Renal cortex interstitium (tissue), 15 donors: ENCODE measurements at places on chromosomes 3 and 15.
A peak's percentile ranks its signal among the peaks of the same experiment; 100 is the strongest.

DNA sequence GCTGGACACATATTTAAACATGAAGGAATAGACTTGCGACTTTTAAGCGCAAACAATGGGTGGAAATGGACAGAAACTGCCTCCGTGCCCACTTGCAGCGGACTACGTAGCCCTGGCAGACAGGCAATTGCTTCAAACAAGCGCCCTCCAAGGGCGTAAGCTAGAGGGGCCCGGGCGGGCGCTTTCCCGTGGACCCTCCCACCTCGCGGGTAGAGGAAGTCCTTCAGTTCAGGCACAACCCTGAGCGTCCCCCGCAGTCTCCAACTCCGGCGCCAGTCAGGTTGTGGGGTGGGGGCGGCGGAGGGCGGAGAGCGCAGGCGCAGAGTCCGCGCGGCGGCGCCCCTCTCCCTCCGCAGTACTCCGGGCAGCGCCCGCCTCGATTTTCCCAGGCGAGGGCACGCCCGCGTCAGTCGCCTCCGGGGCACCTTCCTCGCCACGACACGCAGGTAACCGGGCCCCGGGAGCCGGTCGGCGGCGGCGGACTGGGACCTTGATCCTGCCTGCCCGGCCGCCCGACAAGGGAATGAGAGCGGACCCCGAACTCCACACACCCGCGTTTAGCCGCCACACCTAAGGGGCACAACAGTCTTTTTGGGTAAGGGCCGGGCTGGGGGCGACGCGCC lies at the start of gene SLC35G2:
SLC35G2 (plus strand) TSS at position 358 of the 623 bp plus-strand sequence. CDS start 35,335 bp downstream, outside the sequence.
- DNase-seq = no peak

DNA sequence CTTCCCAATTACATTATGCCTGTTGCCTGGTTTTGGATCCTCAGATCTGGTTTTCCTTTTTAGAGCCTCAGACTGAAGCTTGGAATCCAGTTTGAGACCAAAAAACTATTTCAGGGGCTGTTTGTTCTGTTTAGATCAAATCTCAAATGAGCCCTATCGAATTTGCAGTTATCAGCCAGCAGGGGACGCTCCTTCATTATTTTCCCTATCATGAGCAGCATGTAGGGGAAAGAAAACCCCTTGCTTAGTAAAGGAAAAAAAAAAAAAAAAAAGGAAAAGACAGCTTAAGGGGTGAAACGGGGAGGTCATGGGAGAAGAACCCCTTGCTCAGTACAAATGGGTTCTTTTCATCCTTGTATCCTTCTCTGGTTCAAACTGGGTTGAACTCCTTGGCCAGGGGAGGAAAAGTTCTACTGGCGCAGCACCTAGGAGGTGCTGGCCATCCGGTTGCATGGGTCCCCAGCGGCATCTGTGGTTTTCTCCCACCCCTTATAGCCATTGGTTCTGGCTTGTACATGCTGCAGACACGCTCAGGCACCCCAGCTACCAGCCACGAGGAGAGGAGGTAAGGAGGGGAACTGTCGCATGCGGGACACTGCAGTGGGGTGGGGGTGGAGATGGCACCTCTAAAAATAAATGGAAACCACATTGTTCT lies 1375.1 kb upstream of the ALCAM start:
- no peak for DNase-seq

GRCh38 chr3:12891985-12892839 lies 50.8 kb upstream of the RPL32 start:
- peak; percentile 51 for DNase-seq

GRCh38 chr15:54722342-54722986 lies 474.3 kb downstream of the RSL24D1 start:
- DNase-seq = no peak

DNA sequence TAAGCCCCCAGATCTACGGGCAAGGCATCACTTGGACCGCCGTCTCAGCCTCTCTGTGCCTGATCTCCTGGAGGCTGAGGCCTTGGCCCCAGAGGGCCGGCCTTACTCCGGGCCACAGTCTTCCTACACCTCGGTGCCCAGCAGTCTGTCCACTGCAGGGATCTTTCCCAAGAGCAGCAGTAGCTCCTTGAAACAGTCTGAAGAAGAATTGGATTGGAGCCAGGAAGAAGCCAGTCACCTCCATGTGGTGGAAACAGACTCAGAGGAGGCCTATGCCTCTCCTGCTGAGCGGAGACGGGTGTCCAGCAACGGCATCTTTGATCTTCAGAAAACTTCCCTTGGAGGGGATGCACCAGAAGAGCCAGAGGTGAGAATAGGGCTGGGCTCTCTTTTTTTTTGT lies 67.0 kb downstream of the MCTP2 start:
- DNase-seq = no peak

DNA sequence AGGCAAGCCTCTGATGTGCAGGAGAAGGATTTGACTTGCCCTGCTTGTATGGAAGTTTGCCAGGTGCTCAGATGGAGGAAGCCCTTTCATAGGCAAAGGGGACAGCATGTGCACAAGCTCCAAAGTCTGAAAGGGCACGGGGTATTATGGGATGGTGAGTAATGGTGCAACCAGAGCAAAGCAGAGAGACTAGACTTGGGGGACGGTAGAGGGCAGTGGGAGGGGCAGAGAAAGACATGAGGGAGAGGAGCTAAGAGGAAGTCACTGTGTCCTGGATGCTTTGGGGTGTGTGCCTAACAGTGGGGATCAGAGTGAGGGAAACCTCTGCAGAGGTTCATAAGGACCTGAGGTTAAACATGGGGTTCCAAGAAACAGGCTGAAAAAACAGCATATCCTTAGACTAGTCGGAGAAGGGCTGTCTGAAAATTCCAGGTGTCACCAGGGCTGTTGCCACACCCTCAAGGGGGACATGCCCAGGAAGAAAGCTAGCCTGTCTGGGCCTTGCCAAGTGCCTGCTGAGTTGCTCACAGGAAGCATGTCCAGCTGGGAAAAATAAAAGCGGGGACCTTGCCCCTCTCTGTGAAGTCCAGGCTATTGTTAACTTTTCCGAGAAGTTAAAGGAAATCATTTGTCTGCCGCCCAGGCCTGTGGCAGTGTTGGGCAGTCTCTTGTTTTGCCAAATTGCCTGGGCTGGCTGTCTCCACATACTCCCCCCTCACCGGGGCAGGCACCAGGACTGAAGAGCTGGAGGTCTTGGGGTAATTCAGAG lies 47.1 kb downstream of the HRH1 start:
- no peak for DNase-seq

- no peak for DNase-seq
These were observed 211.0 kb upstream of the TTC14 start for GRCh38 chr3:180391001-180391400.

DNA sequence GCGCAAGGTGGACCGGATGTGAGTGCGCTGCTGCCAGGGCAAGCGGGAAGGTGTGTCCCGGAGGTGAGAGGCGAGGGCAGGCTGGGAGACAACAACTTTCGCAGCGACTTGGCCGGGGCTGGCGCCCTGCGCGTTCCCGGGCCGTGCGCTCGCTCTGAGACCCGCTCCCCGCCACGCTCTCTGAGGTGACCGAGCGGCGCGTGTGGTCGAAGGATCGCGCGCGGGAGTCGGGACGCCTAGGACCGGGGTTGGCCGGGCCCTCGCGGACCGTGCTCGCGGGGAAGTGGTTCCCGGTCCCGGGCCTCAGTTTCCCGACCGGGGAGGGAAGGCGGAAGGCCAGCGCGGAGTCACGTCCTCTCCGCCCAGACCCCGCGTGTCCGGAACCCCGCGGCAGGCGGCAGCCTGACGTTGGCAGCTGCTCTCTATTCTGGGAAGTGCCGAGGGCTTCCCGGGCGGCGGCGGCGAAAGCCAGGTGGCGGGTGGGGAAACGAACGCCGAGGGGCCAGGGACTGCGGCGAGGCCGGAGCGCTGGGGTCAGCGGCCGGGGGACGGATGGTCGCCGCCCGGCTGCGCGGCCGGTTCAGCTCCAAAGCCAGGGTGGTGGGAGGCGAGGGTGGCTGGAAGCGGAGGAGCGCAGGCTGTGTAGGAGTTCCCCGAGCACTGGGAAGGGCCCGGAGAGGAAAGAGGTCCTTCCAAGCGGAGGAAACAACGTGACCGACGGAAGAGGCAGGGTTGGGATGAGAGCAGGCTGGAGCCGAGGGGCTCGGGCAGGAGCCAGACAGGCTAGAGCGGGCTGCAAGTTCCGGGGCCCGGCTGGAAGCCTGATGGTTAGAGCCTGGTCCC lies 1.0 kb upstream of the IGF2BP2 start:
- DNase-seq = no peak

- DNase-seq = no peak
These were observed 39.7 kb upstream of the MYZAP start for GRCh38 chr15:57551715-57552677.

- no peak for DNase-seq
These were observed 36.2 kb downstream of the SLC30A4 start for GRCh38 chr15:45486317-45486716.

DNA sequence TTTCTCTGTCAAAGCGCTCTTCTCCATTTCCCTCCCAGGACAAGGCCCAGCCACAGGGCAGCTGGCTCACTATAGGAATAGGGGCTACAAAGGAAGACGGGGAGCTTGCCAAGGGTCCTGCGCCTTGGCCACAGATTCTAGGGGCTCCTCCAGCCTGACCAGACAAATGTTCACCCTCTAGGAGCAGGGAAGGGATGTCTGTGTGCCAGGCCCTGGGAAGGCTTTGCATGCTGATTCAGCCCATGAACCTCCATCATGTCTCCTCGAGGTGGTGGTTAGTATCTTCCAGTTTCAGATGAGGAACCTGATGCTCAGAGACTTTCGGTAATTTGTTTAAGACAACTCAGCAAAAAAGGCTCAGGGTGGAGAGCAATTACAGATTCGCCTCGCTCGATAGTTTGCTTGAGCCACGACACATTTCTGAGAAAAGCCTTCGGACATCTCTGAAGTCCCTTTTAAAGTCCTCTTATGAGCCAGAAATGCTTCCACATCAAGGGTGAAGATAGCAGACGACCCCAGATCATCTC lies 110.0 kb downstream of the XXYLT1 start:
- no peak for DNase-seq

DNA sequence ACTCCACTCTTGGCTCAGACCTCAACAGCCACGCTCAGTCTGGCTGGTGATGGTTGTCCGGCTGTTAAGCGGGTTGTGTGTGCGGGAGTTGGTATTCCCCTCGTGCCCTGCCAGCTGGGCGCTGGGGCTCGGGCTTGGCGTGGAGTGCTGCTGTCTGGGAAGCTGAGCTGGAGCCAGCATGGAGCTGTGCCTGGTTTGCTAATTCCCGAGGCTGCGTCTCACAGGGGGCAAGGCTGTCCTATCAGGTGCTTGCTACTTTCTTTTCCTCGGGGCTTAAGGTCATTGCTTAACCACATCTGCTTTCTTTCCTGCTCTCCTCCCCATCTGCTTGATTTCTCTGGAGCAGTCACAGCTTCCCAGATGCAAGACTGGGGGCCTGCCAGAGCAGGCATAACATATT lies 29.9 kb downstream of the PDIA5 start:
- no peak for DNase-seq

GRCh38 chr3:28050885-28051284 lies 190.5 kb upstream of the CMC1 start:
- DNase-seq = no peak

GRCh38 chr3:13878281-13879101 lies 1.4 kb downstream of the WNT7A start:
- DNase-seq = no peak

DNA sequence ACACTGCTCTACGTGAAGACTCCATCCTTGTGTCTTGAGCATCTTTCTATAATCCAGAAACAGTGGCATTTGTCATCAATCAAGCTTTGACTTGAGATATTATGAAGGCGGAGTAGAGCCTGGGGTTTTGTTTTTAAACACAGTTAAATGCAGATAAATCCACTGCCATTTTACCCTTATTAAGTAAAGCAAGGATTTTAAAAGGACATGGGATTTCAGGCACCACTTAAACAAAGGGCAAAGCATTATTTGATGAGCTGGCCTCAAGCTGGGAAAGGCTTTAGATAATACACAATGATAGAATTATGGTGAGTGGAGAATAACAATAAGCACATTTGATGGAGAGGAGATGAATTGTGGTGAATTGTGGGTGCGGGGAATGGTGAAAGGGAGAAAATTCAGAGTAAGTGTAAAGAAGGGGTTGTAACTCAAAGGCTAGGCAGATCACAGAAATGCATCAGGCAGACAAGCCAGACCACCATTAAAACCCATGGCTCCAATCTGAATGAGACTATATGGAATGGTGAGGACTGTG lies 54.9 kb upstream of the GLCE start:
- no peak for DNase-seq

GRCh38 chr15:78411061-78411460 lies 27.0 kb upstream of the IREB2 start:
- no peak for DNase-seq

- DNase-seq = peak; percentile 23
These were observed 59.8 kb upstream of the UNC13C start for GRCh38 chr15:53918180-53919079.

- DNase-seq = no peak
These were observed 16.5 kb downstream of the GRK7 start for GRCh38 chr3:141779667-141780066.

DNA sequence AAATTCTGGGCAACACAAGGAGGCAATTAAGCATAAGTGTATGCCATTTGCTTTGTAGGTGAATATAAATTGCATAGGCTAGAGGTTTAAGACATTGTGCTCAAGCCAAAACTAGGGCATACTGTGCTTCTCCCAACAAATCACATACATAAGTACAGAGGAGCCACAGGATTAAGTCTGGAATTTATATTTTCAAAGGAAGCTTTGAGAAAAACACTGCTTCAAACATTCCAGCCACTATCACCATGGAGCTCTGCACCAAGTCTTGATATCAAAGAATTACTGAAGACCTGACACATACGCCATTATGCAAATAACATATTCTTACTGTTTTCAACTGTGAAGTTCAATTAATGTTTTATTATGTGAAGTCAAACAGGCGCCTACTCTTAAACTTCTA lies 119.4 kb upstream of the NPHP3 start:
- no peak for DNase-seq

GRCh38 chr15:31260646-31261265 lies 65.9 kb upstream of the KLF13 start:
- DNase-seq = no peak

GRCh38 chr3:197508051-197508451 lies 47.7 kb downstream of the BDH1 start:
- DNase-seq = no peak

- no peak for DNase-seq
These were observed 130.6 kb downstream of the ISL2 start for GRCh38 chr15:76467136-76467535.

GRCh38 chr3:47896736-47897135 lies 93.8 kb downstream of the DHX30 start:
- no peak for DNase-seq

GRCh38 chr3:128969993-128970739 lies 23.7 kb downstream of the CFAP92 start:
- DNase-seq = peak; percentile 24

DNA sequence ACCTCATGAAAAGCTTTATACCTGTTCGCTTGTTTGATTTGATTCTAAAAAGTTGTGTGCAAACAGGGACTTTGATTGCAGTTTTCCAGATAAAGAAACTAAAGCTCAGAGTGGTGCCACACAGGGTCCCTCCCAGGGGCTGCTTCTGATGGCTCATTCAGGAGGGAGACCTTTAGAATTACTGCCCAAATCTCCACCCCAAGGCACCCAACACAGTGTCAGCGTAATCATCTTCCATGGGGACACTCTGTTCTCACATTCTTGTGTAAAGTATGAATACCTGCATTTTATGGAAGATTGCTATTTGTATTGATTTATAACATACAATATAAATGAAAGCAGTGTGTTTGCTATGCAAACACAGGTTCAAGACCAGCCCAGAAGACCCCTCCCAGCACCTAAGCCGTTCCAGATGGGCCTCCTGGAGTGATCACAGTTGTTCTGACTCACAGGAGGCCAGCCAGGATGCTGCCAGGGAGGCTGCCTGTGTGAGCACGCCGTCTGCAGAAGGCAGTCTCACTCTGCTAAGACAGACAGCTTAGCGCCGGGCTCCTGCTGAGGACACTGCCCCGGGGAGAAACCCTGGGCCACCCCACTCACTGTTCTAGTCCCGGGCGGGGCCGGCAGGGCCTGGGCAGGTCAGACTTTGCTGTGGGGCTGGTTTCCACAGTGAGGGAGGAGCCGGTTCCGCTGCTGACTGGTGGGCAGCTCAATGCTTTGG lies 185.6 kb downstream of the FAM43A start:
- no peak for DNase-seq
